ENCODE measurements at places on chromosomes 2 and 18.

DNA sequence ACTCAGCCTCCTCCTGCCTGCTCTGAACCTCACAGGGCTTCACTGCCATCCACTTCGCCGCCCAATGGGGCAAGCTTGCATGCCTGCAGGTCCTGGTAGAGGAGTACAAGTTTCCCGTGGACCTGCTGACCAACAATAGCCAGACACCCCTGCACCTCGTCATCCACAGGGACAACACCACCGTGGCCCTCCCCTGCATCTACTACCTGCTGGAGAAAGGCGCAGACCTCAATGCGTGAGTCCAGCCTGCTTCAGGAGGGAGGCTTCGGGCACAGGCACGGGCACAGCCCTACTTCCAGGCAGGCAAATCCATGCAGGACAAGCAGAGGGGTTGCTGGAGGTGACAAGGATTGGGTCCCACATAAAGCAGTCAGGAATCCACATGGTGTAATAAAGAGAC is 1.2 kb downstream of the ANKRD53 start:
- DNase-seq: no peak

GRCh38 chr2:16553226-16553625 is 112.4 kb downstream of the CYRIA start:
- no peak for DNase-seq

GRCh38 chr2:170531876-170532275 is 183.3 kb upstream of the SP5 start:
- no peak for DNase-seq

GRCh38 chr2:237219826-237220225 is 134.1 kb downstream of the COPS8 start:
- no peak for DNase-seq

DNA sequence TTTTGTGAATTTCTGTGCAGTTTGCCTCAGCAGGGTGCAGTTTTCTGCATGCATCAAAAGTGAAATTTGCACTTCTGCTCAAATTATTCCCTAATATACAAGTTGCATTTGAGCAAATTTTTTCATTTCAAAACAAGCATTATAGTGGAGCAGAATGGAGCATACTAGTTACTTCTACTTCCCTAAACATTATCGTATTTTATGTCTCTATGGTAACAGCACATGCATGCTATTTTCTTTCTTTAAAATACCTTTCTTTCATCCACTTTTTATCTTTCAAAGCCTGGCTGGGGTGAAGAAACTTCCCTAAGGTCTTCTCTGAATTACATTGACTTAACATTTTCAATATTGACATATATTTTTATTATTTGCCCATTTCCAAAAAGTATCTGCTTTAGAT is 11.2 kb downstream of the RHBDD1 start:
- no peak for DNase-seq
